ENCODE measurements at places on chromosomes 6 and 20.

DNA sequence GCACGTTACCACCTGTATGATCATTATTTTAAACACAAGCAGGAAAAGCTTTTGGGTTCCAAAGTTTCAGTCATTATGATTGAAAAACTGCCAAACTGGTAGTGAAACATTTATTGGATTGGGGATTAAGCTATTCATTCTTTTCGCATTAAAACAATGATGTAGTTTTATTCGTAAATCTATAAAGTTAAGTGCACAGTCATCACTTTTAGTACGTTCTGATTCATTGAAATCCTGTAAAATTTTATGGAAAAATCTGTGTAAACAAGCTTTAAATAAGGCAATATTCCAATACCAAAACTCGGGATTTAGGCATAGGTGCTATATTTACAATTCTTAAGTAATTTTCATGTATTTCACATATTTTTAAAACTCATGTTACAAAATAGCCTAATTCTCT lies 379.9 kb downstream of the PLCB1 start:
- no peak for DNase-seq

DNA sequence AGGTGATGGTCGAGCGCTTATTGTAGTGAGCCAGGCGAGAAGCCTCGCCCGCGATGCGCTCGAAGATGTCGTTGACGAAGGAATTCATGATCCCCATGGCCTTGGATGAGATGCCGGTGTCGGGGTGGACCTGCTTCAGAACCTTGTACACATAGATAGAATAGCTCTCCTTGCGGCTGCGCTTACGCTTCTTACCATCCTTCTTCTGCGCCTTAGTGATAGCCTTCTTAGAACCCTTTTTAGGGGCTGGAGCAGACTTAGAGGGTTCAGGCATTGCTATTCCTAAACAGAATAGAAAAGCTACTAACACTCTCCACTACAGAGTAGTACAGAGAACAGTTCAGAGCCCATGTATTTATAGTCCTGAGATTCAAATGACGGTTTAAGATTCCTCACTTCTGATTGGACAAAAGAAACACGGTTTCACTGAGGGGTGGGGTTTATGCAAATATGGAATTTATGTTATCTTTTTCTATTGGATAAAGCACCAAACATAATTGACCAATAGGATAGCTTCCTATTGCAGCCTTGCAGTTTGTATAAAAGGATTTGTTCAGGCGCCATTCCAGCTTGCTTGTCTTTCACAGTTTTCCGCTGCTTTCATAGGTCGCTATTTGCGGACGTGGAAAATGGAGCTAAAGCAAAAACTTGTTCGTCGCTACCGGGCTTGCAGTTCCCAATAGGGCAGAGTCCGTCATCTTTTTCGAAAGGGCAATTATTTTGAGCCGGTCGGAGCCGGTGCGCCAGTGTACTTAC lies 43.7 kb upstream of the HFE start:
- peak; percentile 53 for DNase-seq

GRCh38 chr20:5353624-5354496 lies 37.1 kb upstream of the PROKR2 start:
- DNase-seq, result no peak

DNA sequence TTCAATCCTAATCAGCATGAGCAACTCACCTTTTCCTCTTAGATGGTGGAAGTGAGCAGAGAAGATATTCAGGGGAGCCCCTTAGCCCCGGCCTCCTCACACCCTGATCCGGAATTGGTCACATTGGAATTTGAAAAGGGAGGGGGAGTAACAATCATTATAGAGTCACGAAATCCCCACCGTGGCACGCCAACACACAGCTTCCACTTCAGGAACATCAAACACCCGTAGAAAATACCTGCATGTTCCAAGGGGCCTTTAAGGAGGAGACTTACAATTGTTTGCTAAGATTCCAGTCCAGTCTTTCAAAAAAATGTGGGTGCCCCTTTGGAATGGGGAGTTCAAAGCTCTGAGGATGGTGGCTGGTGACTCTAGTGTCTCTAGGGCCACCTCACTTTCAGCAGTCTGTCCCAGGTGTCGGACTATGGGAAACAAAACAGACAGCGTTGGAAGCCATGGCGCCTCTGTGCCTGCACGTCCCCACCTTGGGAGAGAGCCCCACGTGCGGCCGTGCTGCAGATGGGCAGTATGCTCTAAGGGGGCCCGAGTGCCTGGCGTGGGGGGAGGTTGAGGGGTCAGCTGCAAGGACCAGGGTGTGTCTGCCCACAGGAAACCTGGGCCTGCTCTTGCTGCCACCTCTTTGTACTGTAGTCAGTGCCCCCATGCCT lies 2.4 kb downstream of the CD93 start:
- no peak for DNase-seq

- DNase-seq, result peak; percentile 46
Observed at GRCh38 chr6:45419571-45420082, 41.9 kb upstream of the SUPT3H start.

DNA sequence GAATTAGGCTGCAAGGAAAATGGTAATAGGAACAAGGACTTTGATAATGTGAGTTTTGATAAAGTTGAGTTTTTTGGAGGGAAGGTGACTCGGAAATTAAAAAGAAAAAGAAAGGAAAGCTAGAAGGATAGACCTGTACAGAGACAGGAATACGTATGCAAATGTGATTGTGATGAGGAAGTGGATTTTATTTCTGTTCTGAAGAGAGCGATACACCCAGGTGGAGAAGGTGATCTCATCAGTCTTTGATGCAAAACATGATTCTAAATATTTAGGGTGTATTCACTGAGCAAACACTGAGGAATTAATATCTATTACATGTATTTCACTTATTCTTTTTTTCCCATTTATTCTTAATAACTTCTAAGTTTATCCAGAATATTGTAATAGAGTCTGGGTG lies 9.2 kb upstream of the PLEKHG1 start:
- no peak for DNase-seq

DNA sequence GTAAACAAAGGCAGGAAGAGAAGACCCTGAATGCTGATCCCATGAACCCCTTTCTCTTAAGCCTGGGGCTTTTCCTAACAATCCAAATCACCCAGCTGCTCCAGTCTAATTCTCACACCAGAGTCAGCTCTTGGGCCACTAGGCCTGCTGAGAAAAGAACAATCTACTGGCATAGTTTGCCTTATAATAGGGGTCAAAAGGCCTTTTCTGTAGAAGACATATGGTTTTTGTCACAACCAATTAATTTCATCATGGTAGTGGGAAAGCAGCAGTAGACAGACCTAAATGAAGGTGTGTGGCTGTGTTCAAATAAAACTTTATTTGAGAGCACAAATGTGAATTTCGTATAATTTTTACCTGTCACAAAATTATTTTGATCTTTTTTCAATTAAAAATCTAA lies 994.7 kb upstream of the EPHA7 start:
- no peak for DNase-seq

GRCh38 chr20:3163099-3164042 lies 3.7 kb upstream of the FASTKD5 start:
- DNase-seq, result no peak

- no peak for DNase-seq
Observed at GRCh38 chr6:37558646-37559045, 59.0 kb upstream of the CCDC167 start.

DNA sequence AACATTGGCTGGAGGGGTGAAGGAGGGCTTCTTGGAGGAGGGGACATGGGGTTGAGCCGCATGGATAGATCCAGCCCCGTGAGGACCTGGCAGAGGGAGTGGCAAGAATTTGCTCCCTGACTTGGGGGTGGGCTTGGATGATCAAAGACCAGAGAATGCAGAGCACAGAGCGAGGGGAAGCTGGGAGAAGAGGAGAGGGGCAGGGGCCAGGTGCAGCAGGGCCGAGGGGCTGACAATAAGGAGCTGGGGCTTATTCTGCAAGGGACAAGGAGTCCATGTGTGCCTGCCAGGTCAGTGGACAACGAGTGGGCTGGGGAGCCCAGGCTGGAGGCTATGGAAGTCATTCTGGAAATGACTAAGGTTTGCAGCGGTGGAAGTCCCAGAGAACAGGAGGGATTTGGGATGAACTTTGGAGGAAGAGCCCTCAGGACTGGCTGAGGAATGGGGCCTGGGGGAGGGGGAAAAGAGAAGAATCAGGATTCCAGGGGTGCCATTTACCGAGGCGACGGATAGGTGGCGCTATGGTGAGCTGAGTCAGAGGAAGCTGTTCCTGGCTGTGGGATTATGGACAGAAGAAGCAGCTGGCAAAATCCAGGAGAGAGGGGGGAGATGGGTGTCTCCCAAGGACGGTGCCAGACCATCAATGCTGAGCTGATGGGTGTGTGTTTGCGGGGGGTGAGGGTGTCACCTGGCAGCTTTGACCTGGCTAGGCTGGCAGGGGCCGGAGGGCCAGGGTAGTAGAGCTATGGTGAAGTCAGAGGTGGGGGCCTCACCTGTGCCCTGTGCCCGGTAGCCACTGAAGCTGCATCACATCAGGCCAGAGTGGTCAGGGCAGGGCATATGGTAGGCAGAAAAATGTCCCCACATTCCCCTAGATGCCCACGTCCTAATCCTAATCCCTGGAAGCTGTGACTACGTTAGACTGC lies 7.8 kb downstream of the KCNG1 start:
- DNase-seq, result no peak

Data from activated gamma-delta T cell treated with Interleukin-2 at 50 U/mL for 16 hours (primary cell).